Fibroblast of skin of left quadriceps (primary cell): ENCODE measurements at places on chromosomes 7 and 10.

DNA sequence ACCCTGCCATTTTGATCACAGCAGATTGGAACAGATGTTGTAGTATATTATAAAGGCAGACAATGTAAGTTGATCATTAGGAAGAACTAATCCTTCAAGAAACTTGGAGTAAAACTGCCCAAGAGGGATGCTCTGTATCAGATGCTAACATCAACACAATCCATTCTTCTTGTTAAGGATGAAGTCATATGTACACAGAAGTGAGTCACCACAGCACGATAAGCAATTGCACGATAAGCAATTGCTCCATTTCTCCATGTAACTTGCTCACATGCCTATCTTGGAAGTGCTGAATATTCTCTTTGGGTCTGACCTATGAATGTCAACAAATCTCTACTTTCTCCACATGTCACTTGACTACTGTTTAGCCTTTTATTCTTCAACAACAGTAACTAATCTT is 41.5 kb upstream of the DMTF1 start:
- DNase-seq = no peak

DNA sequence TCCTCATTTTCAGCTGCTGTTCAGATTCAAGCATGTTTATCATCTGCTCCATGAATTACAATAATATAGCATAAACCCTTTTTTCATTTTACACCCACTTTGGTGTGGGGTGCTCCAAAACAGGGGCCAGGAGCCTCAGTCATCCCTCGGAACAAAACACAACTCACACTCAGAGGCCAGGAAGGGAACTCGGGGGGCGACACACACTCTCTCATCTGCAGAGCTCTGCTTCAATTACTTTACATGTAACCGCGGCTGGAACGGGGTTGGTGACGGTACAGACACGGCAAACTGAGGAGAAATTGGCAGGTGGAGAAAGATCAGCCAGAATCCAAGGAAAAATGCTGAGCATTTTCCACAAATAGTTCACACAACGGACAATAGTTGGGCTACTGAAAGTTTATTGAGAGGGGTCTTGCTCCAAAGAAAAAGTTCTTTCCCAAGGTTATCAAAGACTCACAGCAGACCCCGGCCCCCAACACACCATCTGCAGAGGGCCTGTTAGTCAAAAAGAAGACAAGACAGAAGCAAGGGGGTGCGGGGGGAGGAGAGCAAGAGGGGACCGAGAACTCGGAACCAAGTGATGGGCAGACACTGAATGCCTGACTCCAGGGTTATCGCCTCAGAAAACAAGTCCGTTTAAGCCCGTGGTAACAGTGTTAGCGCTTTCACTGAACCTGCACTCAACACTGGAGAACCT is 20.5 kb downstream of the DIP2C start:
- DNase-seq = no peak

- no peak for DNase-seq
Observed at GRCh38 chr7:94040254-94040653, 36.1 kb upstream of the BET1 start.

DNA sequence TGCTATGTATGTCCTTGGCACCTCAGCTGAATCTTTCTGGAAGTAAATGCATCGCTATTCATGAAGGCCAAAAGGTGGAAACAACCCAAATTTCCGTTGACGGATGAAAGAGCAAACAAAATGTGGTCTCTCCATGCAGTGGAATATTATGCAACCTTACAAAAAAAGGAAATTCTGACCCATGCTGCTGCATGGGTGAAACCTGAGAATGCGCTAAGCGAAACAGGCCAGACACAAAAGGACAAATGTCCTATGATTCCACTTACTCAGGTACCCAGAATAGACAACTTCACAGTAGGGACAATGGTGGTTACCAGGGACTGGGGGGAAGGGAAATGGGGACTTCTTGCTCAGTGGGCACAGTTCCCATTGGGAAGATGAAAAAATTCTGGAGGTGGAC is 158.8 kb downstream of the CAMK1D start:
- no peak for DNase-seq

- DNase-seq = no peak
Observed at GRCh38 chr7:30926313-30926712, 14.7 kb downstream of the AQP1 start.

GRCh38 chr10:80617807-80618206 is 80.1 kb downstream of the SH2D4B start:
- DNase-seq = no peak

DNA sequence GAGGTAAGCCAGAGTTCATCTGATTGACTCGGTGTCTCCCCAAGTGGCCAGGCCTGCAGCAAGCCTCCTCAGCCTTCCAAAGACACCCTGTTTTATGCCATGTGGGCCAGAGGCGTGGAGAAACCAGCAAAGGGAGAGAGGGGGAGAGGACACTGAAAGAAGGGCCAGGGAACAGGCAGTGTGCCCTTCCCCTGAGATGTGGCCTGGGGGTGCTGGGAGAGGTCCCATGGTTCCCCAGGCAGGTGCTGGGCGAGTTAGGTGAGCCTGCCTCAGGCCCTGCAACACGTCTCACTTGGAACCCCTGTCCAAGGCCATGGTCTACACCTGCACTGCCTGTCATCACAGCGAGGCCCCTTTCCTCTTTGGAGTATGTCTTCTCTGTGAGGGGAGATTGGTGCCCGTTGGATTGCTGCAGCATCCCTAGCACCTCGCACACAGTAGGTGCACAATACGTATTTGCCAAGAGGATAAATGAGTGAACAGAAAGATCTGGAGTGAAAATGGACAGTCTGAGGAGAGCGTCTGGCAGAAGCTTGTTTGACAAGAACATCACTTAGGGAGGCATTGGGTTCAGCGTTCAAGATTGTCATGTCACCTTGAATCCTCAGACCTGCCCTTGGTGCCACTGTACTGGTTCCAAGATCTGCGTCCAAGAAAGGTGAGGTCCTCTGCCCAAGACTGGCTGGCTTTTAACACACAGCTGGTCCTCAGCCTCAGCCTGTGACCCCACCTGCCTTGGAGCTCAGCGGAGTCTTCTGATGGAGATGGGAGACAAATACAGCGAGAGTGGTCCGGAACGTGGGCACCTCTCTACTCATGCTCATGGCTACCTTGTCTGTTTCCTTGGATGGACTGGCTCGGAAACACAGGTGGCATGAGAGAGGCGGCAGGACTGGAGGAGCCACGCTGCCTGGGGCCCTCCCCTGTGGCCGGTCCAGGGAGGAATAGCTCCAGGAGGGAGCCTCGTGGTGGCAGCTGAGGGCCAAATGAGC is 39.8 kb upstream of the NUB1 start:
- DNase-seq = no peak

GRCh38 chr7:20963556-20964280 is 177.0 kb upstream of the SP8 start:
- no peak for DNase-seq

GRCh38 chr7:73893342-73894101 is 32.6 kb downstream of the TMEM270 start:
- no peak for DNase-seq

- DNase-seq = no peak
Observed at GRCh38 chr10:108663587-108663986, 1259.7 kb downstream of the XPNPEP1 start.

DNA sequence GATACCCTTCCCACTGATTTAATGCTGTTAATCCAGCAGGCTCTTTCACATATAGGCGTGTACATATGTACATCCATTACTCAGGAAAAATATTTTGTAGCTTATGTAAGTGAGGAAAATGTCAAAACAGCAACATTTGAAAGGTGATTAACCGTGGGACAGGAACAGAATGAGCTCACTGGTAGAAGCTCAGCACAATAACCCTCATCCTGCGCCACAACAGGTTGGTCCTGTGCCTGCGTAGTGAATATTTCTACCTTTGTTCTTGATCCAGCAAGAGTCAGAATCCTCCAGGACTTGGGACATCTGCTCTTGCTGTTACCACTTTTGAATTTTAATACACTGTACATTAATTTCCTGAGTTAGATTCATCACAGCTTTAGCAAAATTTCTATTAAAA is 359.4 kb downstream of the THSD7A start:
- DNase-seq = no peak

- no peak for DNase-seq
Observed at GRCh38 chr10:52245547-52245946, 68.5 kb upstream of the DKK1 start.

GRCh38 chr7:143050931-143051330 is 1.2 kb upstream of the OR6V1 start:
- no peak for DNase-seq

- DNase-seq = no peak
Observed at GRCh38 chr7:6271694-6272440, 557 bp downstream of the CYTH3 start.

DNA sequence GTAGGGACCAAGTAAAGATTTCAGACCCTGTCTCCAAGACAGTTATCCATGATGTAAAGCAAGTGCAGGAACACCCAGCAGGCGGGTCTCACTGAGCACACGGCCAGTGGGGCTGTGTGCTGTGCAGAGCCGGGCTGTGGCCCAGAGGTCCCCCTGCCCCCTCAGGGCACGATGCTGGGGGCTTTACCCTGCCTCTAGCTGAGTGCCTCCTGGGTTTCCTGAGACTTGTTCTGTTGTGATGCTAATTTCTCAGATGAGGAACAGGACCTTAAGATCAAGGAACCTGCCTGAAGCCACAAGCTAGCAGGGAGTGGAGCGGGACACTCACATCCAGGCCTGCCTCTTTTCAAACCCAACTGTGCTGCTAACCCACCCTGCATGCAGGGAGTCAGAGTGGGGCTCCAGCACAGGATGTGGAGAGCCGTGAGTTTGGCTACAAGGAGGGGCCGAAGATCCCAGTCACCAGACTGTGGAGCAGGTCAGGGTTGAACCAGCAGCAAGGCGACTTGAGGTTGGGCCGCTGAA is 76.1 kb upstream of the LYZL2 start:
- no peak for DNase-seq

DNA sequence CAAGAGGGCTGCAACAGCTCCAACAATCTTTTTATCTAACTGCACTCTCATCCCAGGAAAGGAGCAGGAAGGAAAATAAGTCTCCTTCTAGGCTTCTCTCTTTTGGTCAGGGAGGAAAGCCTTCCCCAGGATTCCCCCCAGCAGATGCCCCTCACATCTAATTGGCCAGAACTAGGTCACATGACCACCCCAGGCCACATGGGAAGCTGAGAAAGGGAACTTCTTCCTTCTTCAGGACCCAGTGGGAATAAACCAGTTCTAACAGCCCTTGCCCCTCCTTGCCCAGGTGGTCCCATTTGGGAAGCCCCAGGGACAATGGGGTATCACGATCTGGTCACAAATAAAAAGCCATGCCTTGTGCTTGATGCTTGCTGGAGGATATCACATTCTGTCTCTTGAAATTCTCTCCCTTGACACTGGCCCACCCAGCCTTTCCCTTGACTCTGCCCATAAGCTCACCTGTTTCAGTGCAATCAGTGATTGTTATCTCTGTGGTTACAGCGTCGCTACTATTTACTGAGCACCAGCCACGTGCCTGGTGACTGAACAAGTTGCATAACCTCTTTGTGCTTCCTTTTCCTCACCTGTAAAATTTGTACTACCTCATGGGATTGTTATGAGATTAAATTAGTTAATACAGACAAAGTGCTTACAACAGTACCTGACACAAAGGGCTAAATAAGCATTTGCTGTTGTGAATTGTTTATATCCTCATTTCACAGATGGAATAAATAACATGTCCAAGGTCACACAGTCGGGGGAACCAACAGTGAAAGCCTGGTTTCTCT is 9.0 kb upstream of the TACR2 start:
- no peak for DNase-seq

GRCh38 chr7:133461421-133461820 is 208.5 kb downstream of the EXOC4 start:
- no peak for DNase-seq

DNA sequence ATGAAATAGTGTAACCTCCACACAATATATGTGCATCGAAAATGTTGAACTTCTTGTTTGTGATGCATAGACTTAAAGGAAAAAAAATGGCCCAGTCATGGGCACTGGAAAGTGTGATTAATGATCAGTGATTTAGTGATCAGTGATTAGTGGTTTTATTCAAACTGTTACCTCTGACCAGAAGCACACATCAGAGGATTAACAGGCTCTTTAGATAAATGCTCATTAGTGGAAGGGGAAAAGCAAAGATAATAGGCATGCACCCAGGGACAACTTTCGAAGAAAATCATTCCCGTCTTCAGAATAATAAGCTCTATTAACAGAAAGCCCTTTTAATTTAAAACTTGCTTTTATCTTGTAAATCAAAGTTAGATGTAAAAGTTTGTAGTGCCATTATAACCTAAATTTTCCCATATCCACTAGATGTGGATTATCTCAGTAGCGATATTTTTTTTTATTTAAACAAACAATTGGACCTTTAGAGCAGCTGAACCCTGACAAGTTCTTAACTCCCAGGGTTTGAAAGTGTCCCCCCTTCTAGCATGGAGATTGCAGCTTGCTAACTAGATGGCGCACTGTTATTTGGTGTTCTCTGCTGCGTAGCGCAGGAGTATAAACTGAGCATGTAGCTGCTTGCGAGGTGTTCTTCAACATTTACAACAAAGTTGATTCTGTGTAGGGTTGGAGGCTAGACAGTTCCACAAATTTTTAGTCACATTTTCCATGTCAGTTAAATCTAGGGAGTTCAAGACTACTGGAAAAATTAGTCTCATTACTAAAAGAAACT is at the start of gene CREB5:
Gene CREB5 (plus strand): TSS at position 643 of the 787 bp plus-strand sequence. CDS start 397 bp downstream, outside the sequence.
- DNase-seq = no peak

- no peak for DNase-seq
Observed at GRCh38 chr7:48708122-48708521, 216.2 kb upstream of the CDC14C start.

GRCh38 chr7:31251441-31251840 is 89.1 kb downstream of the NEUROD6 start:
- no peak for DNase-seq

DNA sequence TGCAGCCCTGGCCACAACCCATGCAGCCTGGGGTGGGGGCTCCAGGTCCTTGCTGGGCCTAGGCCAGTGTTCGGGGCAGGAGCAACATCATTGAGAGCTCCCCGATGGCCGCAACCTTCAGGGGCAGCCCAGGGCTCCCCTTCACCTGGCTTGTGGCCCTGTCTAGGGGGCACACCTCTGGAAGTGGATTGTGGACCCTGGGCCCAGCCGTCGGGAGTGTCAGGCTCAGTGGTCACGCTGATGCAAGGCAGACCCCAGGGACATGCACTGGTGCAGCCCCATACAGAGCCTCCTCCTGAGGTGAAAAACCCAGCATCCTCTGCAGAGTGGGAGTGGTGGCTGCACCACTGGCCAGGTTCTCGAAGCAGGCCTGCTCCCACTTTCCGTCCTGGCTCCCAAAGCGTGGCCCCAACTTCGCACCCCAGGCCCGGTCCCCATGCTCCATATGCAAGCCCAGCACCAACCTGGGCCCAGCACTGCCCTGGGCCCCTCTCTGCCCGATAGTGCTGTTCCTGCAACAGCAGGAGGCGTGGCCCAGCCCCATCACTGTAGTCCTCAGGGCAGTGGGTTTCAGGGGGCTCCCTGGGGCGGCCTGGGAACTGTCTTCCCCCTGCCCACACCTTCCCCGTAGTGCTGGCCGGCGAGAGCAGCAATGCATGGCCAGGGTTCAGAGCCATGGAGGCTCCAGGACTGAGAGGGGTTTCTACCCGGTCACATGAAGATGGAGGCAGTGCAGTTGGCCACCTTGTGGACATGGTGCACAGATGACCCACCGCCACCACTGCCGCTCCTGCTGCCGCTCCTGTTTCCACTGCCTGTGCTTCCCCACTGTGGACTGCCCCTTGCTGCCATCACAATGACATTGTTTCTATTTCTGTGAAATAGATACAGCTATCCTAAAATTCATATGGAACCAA is 303.9 kb upstream of the NRG3 start:
- no peak for DNase-seq

- DNase-seq = no peak
Observed at GRCh38 chr10:23191764-23192711, at the start of gene PTF1A. PTF1A (plus strand) TSS chr10:23192312; CDS start chr10:23192531, 219 bp downstream.

GRCh38 chr10:21811245-21811585 is 192.3 kb downstream of the DNAJC1 start:
- DNase-seq = no peak

- DNase-seq = no peak
Observed at GRCh38 chr10:112886463-112886862, 63.6 kb upstream of the TCF7L2 start.
